ENCODE measurements at places on chromosomes 11 and 22.

- DNase-seq, result no peak
These were observed 308.7 kb downstream of the DDX10 start for GRCh38 chr11:108973402-108974162.

- DNase-seq, result no peak
These were observed 107.4 kb downstream of the ZBTB16 start for GRCh38 chr11:114166897-114167323.

DNA sequence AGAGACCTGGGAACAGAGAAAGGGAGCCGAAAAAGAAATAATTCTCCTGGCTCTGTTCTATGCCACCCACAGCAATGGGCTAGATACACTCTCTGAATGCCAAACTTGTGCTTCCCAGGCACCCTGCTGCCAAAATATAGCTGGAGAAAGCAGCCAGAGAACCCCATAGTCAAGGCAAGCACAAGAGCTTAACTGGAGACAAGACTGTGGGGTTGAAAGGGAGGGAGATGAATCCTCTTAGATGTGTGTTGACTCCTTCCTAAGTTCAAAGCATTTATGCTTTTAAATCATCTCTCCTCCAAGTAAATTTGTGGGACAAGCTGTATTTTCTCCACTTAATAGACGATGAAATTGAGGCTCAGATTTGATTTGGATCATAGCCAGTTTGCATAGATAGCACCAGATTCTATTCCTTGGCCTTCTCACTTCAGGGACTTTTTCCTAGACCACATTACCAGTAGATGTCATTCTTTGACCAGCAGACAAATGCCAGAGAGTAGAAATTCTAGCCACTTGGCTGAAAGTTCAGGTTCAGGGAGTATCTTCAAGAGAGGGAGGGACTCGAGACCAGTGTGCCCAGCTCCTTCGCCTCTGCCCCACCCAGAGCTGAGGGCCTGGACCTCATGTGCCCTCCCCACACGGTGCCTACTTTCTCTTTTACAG is 16.5 kb upstream of the ETS1 start:
- DNase-seq, result no peak

DNA sequence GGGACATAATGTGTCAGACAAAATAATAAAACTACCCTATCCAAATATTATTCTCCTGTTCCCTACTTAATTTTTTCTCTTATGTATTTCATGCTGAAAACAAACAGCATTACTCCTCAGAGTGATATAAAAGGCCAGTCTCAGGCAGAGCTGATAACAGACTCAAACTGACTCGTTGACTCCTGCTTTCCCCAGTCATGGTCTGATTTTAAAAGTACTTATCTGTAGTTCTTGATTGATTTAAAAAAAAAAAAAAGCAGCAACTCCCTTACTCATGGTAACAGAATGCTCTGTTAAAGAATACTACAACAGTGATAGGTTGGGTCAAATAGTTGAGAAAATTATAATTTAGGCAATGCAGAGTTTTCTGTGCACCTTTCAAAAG is 90.3 kb upstream of the BARX2 start:
- DNase-seq, result no peak

- DNase-seq, result no peak
These were observed 961.5 kb downstream of the FAM181B start for GRCh38 chr11:81772166-81772565.

- no peak for DNase-seq
These were observed 59.2 kb downstream of the MPPED1 start for GRCh38 chr22:43470941-43471585.

GRCh38 chr11:86588566-86589090 is 83.8 kb downstream of the ME3 start:
- no peak for DNase-seq

DNA sequence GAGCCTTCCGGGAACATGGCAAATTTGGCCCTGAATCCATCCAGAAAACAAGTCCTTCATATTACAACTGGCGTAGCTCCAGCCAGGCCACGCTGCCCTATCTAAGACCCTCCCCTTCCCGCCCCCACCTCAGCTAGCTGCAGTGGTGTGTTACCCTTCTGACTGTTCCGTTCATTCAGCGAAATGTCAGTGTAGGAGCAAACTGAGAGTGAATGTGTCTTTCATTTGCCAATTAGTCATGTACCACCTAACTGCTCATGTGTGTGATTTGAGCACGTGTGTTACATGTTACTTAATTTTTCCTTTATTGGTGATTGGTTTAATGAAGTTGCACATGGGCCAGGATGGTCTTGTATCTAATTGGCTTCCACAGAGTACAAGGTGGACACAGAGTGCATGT is 34.8 kb upstream of the POU2AF1 start:
- DNase-seq, result no peak

DNA sequence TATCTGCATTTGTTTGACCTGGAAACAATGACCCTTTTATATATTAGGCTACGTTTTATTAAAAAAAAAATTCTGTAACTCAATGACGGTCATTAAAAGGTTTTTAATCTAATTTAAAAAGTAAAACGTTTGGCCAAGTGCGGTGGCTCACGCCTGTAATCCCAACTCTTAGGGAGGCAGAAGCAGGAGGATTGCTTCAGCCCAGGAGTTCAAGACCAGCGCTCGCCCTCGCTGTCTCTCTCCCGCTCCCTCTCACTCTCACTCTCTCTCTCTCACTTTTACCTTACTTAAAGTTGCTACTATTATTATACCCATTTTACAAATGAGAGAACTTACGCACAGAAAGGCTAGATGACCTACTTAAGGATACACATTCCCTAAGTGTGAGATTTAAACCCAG is 814 bp upstream of the NARS2 start:
- DNase-seq, result no peak

DNA sequence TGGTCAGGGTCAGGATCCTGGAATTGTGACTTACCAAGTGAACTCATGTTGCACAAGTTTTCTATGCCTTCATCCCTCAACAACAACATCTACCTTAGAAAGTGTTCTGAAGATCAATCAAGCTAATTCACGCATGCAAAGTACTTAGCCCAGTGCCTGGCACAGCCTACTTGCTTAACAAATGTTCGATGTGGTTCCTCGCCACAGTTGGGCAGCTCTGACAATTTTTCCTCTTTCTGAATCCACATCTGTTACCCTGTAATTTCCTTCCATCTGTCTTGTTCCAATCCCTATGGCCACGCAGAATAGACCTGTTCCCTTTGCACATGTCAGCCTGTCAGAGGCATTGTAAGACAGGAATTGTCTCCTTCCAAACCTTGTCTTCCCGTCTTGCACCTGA is 1415.2 kb downstream of the TBC1D22A start:
- DNase-seq, result no peak

DNA sequence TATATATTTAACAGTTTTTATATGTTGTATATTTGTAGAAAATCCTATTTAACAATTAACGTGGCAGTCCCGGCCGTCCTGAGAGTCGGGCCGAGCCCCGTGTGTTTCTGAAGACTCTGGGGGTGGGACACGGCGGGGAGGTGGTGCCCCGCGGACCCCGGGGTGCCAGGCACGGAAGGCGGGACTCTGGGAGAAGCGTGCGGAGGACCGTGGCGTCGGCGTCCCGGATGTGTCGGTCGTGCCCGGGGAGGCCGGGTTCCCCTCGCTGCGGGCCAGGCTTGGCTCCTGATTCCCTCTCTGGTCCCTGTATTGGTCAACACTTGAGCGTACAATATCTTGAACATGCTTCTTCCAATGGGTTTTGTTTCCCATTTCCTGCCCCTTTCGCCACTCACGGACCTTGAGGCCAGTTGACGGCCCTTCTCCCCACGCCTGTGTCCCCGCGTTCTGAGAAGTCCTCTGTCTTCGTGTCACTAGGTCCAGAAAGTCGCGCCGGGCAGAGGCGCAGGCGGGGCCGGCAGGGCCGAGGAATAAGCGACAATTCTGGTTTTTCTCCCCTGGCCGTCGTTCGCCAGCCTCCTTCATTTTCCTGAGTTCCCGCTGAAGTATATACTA is 1076.7 kb downstream of the BRD1 start:
- DNase-seq, result no peak

- no peak for DNase-seq
These were observed 55.0 kb upstream of the ARHGAP32 start for GRCh38 chr11:129247135-129247534.

DNA sequence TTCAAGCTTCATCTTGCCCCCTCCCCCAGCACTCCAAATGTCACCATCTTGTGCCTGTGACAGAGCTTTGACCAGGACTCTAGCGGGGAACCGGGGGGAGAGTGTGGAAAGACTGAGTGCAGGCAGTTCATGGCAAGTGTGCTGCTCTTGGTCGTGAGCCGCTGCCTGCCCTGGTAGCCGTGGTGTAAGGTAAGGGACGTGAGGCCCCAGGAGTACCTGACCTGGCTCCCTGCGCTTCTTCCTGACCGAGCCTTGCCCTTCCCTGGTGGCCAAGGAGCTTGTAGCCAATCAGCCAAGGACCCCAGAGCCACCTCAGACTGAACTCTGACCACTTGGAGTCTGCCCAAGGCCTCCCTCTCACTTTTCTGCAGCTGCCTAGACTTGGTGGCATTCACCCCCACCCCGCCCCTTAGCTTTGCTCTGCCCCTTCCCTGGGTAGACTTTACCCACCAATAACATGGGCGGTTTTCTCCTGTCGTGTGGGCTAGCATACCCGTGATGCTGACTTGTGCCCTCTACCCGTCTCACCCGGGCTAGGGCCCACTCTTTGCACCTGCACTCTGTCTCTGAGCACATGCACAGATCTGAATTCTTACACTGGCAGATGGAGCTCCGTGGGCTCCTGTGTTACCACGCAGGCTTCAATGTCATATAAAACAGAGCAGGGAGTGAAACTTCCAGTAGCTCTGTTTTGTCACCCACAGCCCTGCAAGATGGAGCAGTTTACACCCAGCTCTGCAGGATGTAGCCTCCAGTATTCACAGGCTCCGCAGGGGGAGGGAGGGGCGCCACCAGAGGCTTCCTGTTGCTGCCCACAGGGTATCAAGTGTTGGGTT is 1.5 kb downstream of the DGKZ start:
- no peak for DNase-seq

DNA sequence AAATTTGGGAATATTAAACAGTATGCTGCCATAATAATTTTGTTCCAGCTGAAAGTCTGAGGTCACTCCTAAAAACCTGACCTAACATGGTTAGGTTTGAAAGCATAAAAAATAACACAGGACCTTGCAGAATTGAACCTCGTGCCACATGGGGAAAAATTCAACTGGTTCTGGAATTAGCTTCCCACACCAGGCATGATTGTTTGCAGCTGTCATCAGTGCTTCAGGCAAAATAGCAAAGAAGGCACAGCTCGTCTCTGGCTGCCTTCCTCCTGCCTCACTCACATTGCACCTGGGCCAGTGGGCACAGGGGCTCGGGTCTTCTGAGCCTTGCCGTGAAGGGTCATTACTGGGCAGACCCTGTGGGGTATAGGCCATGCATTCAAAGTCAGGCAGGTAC is 153.8 kb upstream of the ARHGAP20 start:
- no peak for DNase-seq

- DNase-seq, result peak; percentile 88
These were observed 11.4 kb downstream of the IGSF9B start for GRCh38 chr11:133945087-133945974.
